ENCODE measurements at places on chromosomes 2 and 18.

DNA sequence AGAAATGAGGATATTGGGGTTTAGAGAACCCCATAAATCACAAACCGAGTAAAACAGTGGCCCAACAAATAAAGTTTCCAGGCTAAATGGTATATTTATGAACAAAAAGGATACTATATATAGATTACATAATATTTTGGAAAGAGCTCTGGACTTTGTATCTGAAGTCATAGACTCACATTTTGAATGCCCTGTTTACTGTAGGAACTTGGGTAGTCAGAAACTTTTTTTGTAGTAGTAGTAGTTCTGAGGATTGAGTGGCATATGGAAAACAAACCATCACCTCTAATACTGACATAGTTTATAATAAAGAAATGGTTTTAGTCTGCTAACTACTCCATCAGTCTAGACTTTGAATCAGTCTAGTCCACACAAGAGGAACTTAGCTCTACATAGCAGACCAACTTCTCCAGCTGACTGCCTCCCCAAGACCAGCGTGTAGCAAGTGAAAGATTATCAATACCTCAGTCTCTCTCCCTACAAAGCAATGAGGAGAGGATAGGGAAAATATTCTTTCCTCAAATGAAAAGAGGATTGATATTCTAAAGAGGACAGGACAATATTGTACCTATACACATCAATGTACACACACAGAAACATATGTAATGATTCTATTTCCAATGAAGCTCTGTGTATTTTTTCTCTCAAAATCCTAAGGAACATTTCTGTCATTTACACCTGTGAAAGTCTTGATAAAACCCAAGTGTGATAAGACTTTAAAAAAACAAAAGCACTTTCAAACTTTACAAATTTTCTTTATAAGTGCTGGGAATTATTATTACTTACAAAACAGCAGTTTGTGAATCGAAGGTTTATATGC lies 184.9 kb upstream of the MAP2 start:
- no peak for DNase-seq

DNA sequence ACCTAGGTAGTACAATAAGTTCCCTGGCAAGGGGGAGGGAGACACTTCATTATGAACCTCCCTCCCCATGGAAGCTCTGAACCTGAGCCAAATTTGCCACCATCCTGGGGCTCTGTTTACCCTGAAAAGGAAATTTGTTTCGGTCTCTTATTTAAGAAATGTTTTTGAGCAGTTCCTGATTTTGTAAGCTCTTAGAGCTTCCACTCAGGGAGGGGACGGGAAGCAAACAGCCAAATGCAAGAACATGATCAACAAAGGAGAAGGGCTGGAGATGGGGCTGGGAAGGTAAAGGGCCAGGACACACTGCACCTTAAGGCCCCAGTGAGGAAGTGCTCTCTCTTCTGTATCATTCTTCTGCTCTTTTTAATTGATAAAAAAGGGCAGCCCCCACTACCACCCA lies 117.9 kb downstream of the NRP2 start:
- no peak for DNase-seq

GRCh38 chr2:143088388-143088787 lies 40.8 kb upstream of the ARHGAP15 start:
- DNase-seq, result no peak

DNA sequence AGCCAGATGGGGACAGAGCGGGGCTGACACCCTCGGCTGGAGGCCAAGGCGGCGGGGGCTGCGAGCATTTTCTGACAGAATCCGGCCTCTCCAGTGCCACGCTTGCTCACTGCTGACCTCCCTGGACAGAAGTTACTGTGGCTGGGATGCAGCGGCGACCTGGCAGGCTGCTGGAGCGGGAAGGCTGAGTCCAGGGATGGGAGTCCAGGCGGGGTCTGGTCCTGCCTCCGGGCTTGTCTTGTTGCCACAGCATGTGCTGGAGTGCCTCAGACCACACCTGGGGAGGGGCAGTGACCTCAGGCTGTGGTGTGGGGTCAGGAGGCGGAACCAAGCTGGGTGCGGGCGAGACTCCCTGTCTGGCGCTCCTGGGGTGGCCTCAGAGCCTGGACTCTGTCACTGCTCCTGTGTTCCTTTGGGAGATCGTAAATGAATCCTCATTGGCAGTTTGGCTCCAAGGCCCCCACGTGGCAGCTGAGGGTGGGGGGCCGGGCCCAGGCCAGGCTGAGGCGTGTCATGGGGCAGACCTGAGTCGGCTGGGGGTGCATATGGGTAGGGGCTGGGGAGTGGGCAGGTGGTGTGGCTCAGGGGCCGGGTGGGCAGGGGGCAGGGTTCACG lies 5.5 kb downstream of the BOK start:
- no peak for DNase-seq

- no peak for DNase-seq
Observed at GRCh38 chr2:241443486-241444223, 64.7 kb downstream of the STK25 start.

- DNase-seq, result no peak
Observed at GRCh38 chr2:7373156-7373555, 455.9 kb downstream of the RNF144A start.

- no peak for DNase-seq
Observed at GRCh38 chr2:64837925-64838641, 151.1 kb upstream of the SLC1A4 start.

Measured in NCI-H2171 (cell line).